ENCODE measurements at places on chromosomes 1 and 21.

DNA sequence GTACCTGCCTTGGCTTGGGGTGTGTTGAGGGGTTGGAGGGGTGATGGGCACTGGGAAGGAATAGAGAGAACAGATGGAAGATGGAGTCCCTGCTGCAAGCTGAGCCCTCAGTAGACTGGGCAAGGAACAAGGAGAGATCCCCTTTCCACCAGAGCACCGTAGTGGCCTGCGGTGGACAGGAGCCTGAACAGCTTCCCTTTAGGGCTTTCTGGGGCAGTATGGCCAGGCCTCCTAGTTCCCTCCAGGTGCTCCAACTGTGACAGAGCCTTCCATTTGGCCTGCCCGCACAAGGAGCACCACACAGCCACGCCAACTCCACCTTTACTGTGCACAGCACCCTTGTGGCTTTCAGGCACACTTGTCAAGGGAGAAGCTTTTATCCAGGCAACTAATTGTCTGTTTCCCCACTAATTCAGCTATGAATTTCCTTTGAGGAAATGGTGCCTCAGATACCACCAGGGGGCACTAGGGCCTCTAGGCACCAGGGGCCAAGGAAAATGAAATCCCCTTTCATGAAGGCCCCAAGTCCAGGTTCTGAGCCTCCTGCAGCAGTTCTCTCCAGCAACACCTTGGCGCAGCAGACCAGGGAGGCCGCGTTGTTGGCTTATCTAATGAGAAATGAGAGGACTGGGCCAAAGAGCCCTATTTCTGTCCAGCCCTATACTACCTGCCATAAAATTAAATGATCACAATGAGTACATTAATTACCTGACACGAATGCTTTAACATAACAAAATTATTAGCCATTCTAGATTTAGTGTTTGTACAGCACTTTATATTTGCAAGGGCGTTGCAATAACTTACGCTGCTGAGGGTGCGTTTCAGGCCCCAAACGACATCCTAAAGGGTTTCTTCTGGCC lies 23.1 kb upstream of the ERI3 start:
- DNase-seq: peak; percentile 65

DNA sequence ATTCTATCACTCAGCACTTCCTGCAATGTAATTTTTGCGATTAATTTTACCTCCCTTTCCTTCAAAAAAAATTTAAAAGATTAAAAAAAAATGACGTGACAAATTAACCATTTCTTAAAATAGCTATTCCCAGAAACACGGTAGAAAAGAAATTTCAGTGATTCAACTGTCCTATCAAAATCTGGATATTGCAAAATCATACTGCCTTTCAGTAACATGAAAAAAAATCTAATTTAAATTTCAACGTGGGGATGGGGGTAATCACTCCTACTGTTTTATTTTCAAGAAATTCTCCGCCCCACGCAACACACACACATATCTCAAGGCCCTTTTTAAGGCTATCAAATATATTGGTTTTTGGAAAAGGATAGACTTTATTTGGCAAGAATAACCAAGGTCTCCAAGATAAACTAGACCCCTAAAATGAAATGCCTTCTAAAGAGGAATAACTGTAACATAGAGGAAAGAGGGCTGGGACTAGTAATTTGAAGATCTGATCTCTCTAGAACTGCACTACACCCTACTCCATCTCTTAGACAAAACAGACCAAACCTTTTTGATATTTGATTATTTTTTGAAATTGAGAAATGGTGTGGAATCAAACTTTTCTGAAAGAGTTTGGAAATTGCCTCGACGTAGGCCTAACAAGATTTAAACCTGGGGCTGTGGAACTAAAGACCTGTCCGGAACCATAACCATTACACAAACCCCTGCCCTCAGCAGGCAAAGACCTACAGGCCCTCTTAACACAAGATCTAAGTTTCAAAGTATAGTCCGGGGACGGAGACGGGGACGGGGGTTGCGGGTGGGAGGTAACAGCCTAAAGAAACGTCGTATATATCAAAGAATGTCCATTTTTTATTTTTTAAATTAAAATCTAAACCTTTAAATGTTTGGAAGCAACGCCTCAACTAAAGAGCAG lies 941 bp downstream of the ARNT start:
- DNase-seq: peak; percentile 28

DNA sequence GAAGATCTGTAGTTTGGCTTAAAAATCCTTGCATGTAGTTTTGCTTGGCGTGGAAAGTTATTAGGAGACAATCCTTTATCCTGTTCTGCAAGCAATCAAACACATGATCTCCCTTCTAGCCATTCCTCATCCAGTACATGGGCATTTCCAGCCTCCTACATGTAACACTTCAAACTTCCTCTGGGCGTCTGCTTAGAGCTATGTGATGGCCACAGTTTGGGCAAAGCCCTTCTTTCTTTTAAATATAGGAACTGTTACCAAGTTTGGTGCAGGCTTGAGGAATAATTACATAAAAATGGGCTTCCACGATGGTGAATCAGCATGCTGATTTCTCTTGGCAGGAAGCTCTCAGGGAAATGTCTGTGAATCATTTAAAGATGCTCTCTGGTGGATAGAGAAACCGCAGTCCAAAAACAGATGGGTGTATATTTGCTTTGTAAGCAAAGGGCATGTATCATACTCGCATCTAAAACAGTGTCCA lies 176.9 kb upstream of the FMN2 start:
- peak; percentile 95 for DNase-seq

DNA sequence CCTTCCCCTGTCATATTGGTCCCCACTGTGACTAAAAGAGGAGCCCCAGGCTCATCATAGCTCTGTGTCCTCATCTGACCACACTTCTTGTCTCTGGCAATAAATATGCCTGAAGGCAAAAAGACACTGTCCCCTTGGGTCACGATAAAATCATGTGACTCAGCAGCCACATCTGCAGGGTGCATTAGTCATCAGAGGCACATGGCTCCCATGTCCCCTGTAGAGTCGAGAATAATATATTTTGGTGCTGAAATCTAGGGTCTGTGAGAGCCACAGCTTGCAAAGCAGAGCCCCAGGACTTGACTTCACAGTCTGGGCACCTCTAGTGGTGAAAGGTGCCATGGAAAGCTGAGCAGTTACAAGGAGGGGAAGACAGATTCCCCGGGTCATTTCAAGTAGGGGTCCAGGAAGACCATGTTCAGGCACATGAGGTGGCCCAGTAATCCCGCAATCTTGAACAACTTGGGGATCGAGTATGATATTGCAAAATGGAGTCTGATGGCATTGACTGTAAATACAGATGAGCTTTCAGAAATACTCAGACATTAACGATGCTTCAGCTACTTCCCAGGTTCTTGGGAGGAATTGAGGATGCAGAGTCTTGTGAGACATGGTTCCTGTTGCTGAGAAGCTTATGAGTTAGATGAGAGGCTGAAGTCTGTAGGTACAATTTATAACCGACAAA lies 68.6 kb downstream of the SLC35F3 start:
- DNase-seq: peak; percentile 7

DNA sequence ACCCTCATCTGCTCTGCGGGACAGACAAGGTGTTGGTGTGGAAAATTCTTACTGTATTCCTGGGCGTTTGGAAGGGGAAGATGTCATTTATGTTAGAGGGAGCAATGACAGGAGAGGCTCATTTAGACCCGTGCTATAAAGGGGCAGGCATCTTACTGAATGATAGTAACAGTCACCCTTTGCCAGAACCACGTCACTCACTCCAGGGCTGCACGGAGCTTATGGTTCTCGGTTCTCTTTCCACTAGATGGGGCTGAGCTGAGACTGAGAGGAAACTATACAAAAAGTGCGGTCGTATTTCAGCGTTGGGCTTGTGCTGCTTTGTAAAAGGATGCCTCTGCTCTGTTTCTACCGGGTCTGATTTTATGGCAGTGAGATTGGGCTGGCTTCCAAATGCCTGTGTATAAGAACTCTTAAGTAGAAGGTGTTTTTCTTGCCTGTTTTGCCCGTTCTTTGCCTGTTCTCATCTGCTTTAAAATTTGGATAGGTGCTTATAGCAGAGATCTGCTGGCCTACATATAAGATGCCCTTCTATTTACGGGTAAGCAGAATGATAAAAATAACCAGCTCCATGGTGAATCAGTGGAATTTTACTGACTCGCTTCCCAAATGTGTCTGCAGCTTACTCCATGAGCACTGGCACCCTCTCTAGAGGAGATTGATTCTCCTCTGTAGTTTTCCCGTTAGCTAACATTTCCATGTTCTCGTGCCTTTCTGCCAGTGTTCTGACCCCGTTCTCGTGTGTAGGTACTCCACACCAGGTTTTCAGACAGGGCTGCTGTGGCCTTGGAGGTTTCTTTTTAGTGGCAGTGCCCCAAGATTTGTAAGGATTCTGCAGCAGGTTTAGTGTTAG lies 55.9 kb downstream of the MRPS6 start:
- DNase-seq: peak; percentile 92

DNA sequence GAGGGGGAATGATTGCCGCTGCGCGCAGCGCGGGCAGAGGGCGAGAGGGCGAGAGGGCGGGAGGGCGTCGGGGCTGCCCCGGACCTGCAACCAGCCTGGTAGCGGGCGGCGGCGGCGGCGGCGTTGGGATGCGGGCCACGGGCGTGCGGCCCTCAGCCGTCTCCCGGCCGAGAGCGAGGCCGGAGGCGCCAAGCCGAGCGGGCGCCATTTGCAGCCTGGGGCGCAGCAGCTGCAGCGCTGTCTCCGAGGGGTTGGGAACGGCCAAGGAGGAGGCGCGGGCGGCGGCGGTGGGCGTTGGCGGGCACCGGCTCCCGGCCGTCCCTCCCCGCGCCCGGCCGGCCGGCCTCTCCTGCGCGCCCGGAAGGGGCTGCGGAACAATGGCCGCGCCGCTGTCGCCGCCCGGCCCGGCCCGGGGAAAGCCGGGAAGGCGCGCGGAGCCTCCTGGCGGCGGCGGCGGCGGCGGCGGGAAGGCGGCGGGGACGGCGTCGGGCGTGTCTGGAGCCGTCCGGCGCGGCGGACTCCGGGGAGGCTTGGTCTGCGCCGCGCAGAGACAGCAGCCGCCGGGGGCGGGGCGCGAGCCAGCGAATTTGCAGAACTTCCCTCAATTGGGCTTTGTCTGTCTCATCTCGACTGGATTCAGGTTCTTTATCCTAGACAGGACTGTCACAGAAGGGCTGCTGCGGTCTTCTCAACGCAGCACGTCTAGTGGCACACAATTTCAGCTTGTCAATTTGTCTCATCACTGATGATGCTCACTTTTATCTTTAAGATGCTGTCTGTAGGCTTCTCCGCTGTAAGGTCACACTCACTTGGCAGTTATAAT lies 35.7 kb downstream of the ZBTB8B start:
- DNase-seq: peak; percentile 70

DNA sequence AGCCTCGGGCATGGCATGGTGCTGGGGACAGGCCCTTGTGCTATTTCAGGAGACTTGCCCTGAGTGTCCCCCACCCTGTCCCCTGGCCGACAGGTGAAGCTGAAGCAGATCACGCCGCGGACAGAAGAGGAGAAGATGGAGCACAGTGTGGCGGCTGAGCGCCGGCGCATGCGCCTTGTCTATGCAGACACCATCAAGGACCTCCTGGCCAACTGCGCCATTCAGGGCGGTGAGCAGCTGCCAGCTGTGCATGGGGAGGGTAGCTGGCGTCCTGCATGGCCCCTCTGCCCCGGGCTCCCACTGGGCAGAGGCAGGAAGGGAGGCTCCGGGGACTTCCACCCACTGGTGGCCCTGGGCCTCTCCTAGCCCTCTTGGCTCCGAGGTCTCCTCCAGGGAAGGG lies 28.9 kb downstream of the FAM151A start:
- no peak for DNase-seq

DNA sequence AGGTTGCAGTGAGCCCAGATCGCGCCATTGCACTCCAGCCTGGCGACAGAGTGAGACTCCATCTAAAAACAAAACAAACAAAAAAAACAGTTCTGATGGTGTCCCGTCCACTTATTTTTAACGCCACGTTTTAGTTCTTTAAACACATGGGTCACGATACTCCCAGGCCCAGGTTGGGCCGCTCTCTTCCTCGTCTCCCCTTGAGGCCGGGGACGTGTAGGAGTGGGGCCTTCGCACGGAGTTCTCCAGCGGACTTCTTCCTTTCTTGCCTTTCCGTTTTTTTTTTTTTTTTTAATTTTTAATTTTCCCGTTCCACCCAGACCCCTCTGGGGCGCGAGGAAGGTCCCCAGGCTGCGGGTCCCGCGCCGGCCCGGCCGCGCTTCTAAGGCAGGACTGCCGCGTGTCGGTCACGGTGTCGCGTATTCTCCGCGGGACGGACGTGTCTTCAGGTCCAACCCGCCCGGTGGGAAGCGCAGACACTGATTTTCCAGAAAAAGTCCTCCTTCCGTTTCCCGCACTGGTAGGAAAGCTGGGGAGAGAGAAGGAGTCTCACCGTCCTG lies 47.5 kb upstream of the SLC19A1 start:
- no peak for DNase-seq

GRCh38 chr1:34843392-34844251 lies 15.9 kb downstream of the SMIM12 start:
- no peak for DNase-seq

DNA sequence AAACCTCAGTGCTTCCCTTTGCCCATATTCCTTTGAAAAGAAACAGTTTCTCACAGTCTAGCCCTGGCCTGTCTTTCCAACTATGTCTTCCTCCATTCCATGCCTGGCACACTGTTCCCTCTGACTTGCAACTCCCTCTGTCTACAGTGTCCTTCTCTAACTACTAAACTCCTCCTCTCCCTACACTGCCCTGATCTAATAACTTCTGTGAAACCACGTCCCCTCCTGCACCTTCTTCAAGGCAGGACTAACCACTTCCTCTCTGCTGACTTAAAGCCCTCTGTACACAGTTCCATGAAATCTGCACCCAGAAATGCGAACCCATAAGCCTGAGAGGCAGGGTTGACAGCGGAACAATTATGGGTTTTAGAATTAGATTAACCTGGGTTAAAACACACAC lies 62.2 kb upstream of the ATP1B1 start:
- DNase-seq: no peak

GRCh38 chr1:43152866-43153265 lies 19.2 kb downstream of the EBNA1BP2 start:
- no peak for DNase-seq

- DNase-seq: peak; percentile 16
Measured at GRCh38 chr1:218164930-218165700, 120.0 kb upstream of the RRP15 start.

DNA sequence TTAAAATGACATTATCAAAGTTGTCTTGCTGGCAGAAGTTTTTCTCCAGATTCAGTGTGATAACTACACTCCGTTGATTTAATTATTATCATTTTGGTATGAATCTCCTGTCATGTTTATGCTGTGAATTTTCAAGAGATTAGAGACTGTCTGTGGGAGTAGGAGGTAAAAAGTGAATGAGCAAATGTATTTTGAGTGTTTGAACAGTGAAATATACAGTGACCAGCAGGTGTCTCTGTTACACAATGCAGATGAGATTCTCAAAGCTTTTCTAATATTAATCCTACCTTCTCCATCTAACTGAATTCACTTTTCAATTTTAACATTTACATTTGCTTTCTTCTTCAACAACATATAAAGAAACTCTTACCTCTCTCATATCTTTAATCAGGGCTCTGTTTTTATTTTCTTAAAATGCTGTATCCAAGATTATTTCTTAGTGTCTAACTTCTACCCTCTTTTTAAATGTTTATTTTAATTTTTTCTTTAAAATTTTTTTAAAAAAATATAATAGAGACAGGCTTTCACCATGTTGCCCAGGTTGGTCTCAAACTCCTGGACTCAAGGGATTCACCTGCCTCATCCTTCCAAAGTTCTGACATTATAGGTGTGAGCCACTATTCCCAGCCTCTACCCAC lies 20.9 kb upstream of the HSPA13 start:
- DNase-seq: peak; percentile 40
